ENCODE measurements at places on chromosomes 13 and 19.

DNA sequence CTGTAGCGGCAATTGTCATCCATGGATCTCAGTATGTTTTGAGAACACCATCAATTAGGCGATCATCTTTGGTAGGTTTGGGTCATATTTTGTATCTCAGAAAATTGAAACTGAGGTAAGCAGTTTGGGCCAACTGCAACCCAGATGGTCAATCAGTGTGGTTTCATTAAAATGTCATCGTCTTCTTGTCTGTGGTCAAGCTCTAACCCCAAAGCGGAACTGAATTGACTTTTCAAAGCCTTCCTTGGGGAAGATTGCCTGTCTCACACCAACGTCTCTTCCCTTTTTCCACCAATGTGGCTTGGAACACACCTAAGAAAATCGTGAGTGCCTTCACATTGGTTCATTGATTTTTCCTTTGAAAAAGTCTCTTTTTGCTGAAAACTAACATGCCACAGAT is 56.3 kb upstream of the UBAC2 start:
- DNase-seq, result no peak

- no peak for DNase-seq
Observed at GRCh38 chr13:100958831-100959230, 284.2 kb upstream of the TMTC4 start.

GRCh38 chr19:7874076-7874896 is at the start of gene PRR36:
Gene PRR36, minus strand, starts transcription at chr19:7874390. Its CDS starts 701 bp downstream, at chr19:7873689.
- no peak for DNase-seq

DNA sequence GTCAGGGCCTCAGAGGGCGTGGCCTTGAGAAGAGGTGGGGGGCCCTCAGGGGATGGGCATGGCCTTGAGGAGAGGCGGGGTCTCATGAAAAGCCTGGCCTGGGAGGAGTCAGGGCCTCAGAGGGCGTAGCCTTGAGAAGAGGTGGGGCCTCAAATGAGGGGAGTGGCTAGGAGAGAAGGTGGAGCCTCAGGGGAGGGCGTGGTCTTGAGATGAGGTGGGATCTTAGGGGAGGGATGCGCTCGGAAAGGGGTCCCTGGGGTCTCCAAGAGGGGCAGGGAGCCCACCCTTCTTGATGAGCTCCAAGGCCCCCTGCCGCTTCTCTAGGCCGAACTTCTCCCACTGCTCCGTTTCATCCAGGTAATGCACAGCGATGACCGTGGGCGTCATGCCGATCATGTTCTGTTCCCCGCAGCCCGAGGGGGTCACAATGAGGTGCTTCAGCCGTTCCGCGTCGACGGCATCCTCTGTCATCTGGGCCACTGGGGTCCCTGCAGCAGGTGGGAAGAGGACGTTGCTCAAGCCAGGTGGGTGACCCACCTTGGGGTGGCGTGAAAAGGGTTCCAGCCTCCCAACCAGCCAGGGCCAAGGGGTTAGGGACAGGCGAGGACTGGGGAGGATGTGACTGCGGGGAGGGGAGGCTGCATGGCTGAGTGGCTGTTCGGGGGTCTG is 24.3 kb upstream of the TNFSF14 start:
- no peak for DNase-seq

DNA sequence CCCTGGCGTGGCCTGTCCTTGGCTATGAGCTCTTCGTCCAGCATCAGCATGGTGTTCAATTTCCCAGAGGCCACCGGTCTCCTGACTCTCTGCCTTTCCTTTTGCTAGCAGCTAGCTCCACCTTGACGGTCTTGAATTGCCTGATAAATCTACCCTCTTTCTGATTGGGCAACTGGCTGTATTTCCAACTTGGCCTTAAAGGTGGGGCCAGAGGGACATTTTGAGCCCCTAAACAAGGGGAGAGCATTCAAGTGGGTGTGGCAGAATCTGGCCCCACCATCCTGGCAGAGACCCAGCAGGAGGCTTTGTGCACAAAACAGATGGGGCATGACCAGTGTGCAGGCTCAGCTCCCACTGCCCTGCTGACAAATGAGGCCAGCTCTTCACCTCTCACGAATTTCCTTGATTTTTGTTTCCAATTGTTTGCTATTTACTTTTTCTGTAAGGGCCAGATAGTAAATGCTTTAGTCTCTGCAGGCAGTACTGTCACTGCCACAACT is 148.9 kb upstream of the VSTM2B start:
- no peak for DNase-seq

DNA sequence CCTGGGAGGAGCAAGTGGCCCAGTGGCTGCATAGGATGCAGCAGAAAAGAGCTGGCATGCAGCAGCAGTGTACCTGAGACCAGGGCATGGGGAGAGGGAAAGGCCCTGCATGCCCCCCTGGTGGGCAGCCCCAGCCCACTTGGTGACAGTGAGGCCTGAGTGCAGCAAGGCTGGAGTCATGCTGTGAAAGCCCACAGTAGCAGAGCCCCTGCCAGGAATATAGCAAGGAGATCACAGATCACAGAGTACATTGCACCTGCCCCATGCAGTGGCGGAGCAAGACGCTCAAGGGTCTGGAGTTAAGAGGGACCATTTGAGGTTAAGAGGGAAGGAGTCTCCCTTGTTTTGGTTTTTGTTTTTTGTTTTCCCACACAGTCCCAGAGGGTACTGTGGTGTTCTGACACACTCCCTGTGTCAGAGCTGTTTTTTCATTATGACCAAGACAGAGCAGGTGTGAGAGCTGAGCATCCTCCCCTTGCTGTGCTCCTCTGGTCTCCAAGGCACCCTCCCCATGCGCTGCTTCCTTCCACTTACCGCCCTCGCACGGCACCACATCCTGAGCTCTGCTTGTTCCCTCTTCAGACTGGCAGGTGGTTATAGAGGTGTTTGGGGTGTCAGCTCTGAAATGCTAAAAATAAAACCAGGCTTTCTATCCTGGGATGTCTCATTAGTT is 85.0 kb upstream of the UBL3 start:
- DNase-seq, result no peak

DNA sequence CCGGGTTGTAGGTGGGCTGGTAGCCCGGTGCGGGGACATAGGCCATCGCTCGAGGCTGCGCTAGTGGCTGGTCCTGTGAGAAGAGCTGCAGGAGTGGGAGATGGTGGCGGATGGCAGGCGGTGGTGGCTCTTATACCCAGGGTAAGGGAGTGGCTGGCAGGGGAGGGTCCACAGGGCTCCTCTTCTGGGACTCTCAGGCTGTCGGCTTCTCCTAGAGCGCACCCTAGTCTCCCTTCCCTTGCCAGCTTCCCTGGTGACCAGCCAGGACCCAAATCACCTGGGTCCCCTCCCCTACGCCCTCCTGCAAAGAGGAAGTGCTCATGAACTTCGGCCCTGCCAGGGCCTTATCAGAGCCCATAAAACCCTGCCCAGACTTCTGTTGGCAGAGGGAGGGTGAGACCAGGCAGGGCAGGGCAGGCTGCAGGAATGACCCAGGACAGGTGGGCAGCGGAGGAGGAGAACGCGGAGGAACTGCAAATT is at the start of gene LGALS4:
Gene LGALS4, minus strand, starts transcription at position 105 of the 480 bp plus-strand sequence. Its CDS starts 59 bp downstream, at position 46.
- no peak for DNase-seq

- DNase-seq, result no peak
Observed at GRCh38 chr19:2854849-2855248, 12.3 kb upstream of the ZNF556 start.

- DNase-seq, result no peak
Observed at GRCh38 chr13:69226427-69226826, 881.2 kb upstream of the ATXN8OS start.

DNA sequence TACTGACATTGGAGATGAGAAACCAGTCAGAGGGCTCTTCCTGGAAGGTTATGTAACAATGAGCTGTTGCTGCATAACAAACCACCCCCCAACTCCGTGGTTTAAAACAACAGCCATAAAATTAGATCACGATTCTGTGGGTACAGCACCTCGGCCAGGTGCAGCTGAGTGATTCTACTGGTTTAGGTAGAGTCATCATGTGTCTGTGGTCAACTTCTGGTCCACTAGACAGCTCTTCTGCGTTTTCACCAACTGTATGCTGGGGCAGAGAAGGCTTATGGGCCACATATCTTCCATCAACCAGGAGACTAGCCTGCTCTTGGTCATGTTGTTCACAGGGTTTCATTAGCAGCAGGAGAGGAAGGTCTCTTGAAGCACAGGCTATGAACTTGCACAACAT is 585.5 kb downstream of the KCTD12 start:
- no peak for DNase-seq

DNA sequence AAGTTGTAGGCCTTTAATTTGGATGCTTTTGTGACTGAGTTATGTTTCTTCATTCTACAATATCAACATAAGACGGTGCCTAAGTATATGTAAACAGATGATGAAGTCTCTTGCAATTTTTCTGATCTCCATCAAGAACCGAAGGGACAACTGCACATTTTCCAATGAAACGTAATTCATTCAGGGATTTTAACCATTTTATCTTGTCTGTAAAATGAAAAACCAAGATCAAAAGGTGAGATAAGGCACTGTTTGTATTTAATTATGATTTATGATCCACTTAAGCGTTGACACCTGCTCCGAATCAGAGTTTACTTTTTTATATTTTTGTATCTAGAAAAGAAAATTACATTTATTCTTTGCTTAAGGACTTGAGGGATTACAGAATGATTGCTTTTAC is 556.8 kb upstream of the ARGLU1 start:
- DNase-seq, result no peak

- no peak for DNase-seq
Observed at GRCh38 chr13:76958841-76959432, 10.6 kb downstream of the ACOD1 start.

GRCh38 chr19:23527797-23528196 is 132.5 kb upstream of the ZNF91 start:
- no peak for DNase-seq

DNA sequence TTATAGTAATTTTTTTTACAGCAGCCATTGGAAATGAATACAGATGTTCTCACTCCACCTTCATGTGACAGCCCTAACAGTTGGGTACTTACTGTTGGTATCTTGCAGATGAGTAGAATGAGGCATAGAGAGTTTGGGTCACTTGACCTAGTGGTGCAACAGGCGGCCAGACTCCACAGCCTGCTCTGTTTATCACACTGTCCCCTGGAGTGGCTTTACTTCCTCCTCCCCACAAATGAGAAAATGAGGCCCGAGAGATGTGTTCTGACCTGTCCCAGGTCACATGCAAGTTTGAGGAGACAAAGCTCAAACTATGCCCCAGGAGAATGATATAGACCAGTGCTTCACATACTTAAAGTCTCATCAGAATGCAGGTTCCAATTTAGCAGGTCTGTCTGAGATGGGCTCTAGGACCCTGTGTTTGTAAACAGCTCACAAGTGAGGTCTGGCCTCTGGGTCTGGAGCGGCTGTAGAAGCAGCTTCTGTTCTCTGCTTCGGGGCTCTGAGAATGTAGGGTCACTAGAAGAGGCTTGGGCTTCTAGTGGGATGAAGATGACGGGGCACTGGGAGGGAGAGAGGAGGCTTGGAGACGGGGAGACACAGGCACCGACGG is 37.4 kb upstream of the RCBTB2 start:
- no peak for DNase-seq

DNA sequence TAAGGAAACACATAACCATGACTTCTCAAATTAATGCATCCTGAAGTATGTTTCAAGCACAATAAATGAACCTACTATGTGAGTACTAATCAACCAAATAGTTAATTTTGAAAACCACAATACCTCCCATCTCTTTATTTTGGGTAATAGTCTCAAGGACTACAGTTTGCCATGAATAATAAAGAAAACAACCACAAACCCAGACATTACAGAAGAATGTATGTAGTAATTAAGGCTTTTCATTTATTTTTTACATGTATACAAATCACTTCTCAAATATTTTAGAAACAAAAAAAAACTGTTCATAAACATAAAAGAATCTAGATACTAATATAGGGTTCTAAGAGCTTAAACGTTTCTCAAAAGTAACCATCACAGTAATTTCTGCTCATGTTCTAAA is 6.8 kb downstream of the KATNAL1 start:
- no peak for DNase-seq

DNA sequence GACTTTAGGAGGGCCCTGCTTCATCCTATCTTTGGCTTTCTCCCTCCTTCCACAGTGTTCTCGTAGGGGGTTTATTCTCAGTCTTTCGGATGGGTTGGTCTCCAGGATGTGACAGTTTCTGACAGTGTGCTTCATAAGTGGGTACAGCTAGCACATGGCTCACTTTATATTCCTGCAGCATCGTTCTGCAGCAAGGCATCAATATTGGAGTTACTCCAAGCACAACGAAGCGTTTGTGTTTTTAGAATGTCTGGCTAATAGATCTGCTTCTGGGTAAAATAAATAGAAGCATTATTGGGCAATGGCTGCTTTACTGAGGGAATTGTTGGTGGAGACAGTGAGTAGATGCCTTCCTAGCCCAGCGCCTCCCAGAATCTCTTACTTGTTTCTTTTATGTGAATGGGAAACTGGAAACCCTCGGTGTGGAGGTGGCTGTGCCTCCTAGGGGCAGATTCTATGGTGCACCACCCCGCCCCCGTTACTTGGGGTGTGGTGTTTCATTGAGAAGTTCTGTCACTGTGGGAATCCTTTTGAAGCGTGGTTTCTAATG is 2.0 kb downstream of the FARP1 start:
- peak; percentile 35 for DNase-seq

DNA sequence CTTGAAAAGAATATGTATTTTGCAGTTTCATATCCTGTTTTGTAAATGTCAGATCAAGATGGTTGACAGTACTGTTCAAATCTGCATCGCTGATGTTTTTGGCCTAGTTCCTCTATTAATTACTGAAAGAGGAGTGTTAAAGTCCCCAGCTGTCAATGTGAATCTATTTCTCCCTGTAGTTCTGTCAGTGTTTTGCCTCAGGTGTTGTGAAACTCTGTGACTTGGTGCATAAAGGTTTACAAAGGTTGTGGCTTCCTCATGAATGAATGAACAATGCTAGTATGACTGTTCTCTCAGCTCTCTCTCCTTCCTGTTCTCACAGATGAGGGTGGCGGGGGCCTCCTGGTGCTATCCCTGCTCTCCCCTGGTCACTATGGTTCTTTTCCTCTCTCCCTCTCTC is 142.4 kb downstream of the MYCBP2 start:
- DNase-seq, result no peak

- DNase-seq, result no peak
Observed at GRCh38 chr13:104593693-104594092, 1527.5 kb upstream of the SLC10A2 start.

DNA sequence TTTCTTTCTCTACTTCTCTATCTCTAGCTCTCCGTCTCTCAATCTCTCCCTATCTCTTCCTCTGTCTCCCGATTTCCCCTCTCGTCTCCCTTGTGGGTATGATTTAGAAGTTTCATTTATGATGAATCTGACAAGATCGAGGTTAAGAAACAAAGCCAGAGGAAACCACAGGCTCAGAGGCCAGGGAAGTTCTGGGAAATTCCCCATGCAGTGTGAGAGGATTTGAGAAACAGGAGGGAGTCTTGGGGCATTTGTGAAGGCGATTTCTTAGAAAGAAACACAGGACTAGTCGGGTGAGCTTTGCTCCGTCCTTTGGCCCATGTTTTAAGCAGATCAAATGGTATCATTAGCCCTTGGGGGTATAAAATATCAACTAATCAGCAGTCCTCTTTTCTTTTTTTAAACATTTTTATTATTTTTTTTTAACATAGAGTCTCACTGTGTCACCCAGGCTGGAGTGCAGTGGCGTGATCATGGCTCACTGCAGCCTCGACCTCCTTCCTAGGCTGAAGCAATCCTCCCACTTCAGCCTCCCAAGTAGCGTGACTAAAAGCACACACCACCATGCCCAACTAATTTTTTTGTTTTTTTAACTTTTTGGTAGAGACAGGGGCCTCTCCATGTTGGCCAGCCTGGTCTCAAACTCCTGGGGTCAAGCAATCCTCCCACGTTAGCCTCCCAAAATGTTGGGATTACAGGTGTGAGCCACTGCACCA is 25.8 kb downstream of the TNFSF9 start:
- DNase-seq, result no peak

GRCh38 chr19:48920949-48921348 is 12.6 kb upstream of the DHDH start:
- DNase-seq, result no peak

All from AG09309 (cell line).